ENCODE measurements at places on chromosomes 1 and 21.

DNA sequence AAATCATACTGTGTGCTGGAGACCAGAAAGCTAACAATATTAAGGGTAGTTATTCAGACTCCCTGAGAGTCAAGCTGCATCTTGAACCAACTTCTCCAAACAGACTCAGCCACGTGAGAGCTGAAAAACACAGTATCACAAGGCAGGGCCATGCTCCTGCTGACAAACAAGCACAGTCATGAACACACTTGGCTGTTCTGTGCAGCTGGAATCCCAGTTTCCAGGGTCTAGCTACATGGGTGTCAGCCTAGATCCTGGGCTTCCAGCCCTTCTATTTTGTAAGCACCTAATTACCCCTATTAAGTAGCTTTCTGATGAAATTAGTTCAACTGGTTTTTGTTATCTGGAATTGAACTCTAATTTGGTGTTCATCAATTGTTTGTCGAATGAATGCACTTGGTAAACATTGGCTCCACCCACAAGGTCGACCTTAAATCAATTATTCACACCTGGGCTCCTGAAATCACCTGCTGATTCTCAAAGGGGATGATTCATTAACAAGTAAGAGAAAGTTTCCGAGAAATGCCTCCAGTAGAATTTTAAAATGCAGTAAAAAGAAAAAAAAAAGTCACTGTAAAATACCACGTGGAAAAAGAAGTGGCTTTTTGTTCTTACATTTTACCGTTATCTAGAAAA is 179.3 kb downstream of the ZC3H11B start:
- DNase-seq = no peak

DNA sequence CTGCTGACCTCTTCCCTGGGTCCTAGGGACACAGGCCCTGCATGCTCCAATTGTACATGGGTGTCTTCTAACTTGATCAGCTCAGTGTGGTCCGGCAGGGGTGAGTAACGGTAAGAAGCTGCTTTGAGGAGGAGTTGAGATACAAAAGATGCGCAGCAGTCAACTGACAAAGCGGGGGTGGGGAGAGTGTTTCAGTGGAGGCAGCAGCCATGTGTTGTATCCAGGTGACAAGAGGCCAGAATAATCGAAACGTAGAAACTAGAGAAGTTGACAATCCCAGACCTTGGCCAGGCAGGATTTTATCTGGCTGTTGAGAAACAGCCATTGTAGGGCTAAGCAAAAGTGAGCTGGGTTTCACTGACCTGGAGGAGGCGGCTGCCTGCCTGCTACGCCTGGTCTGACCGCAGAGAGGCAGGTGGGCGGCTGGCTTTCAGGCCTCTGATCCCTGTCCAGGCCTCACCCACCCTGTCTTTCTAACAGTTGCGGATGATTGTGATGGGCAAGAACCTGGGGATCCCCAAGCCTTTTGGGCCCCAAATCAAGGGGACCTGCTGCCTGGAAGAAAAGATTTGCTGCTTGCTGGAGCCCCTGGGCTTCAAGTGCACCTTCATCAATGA is 28.8 kb downstream of the PADI6 start:
- DNase-seq = no peak

DNA sequence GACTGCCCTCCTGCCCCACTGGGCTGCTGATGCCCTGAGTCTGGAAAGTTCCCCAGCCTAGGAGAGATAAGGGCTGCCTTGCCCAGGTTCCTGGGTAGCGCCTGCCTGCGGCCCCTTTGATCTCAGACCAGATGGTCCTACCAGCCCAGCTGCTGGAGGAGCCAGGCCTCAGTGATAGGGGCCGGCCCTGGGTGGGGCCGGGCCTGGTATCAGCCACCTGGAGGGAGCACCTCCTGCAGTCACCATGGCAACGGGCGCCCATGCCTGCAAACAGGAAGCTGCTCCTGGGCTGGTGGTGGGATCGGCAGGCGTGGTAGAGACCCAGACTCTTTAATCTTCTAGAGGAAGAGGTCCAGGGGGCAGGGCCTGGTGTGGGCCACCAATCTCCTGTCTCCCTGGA is 119.7 kb upstream of the WNT4 start:
- DNase-seq = no peak

DNA sequence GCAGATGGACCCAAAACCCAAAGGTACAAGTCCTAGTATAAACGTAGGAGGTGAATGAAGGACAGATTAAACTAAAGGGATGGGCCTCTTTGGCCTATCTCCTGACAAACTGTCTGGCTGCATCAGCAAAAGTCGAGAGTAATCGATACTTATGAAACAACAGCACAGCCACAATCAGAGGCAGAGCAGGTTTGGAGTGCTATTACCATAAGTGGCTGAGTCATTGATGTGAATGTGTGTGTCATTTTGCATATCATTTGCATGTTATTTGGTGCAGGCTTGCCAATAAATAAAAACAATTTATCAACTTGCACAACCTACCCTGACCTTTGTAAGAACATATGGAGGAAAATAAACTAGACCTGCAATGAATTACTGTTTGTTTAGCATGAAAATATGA is 283.1 kb downstream of the NUF2 start:
- DNase-seq = no peak

DNA sequence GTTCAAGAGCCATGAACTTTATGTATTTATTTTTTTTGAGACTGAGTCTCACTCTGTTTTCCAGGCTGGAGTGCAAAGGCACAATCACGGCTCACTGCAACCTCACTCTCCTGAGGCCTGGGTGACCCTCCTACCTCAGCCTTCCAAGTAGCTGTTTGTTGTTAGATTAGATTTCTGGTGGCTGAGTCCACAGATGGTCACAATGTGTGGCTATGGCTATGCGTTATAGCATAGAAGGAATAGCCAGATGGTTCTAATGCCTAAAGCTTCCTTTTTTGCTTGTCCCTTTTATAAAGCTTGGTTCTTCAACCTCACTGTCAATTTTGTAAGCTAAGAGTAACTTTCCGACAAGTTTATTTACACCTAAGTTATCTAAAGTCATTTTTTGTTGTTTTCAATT is 62.3 kb upstream of the FMN2 start:
- DNase-seq = no peak

GRCh38 chr1:74613894-74614293 is 59.7 kb downstream of the ERICH3 start:
- DNase-seq = no peak

All from tongue (tissue), 3 donors.